GM23338 (cell line): ENCODE measurements at places on chromosomes 11 and 22.

GRCh38 chr22:20788627-20789344 is 14.9 kb downstream of the SERPIND1 start:
- H3K4me3 ChIP-seq, result no peak overlapping the region
- no peak overlapping the region for H3K27ac ChIP-seq
- H3K36me3 ChIP-seq, result no peaks in the 10 kb centered on the region
- H3K27me3 ChIP-seq, result no peaks in the 10 kb centered on the region

DNA sequence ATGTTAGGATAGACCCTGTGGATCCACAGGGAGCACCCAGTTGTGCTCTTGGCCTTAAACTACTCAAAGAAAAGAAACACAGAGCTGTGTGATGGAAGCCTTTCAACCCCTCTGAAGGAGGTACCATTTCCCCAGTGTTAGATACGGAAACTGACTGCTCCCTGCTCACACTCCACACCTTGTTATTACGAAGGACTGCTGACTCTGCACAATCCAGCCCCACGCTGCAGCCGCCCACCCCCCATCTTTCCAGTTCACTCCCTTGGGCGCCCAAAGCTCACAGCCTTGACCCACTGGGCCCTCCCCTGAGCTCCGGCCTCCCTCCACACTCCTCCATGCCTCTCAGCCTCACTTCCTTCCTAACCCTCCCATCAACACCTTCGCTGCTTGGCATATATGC is 75.5 kb downstream of the EFCAB6 start:
- H3K27ac ChIP-seq, result no peak overlapping the region
- no peak overlapping the region for H3K4me3 ChIP-seq
- peaks cover 12% of the 10 kb centered on the region for H3K4me1 ChIP-seq
- no peaks in the 10 kb centered on the region for H3K27me3 ChIP-seq

- H3K27me3 ChIP-seq, result peaks cover 45% of the 10 kb centered on the region
- peak; percentile 94 for DNase-seq
- no peak overlapping the region for H3K4me3 ChIP-seq
- H3K4me1 ChIP-seq, result peaks cover 15% of the 10 kb centered on the region
Observed at GRCh38 chr11:119144825-119145486, 3.9 kb upstream of the ABCG4 start.

DNA sequence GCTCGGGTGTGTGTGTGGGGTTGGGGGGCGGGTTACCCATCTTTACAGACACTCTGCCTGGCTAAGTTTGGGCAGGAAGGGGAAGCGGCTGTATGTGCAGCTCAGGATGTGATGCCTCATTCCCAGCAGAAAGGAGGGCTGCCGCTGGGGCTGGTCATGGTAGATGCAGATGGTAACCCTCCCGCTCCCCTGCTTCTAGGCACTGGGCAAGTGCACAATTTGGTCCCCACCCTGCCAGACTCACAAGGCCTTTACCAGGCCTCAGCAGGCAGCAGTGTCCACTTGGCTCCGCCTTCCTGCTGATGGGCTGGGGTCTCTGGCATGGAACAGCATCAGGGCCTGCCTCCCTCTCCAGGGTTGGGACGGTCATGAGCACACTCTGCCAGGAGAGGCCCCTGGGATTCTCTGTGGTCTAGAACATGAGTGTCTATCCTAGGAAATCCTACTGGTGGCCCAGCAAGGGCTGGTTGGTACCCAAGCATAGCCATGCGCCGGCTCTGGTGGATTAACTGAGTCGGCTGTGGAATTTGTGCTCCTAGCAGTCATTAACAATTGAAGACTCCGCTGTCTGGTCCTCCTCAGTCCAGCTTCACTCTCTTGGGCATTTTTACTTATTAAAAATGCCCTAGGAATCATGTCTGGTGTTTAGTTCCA is 4.2 kb downstream of the LMO1 start:
- DNase-seq, result no peak
- no peak overlapping the region for H3K4me3 ChIP-seq
- H3K4me1 ChIP-seq, result no peaks in the 10 kb centered on the region; the same call in 1 of the 2 replicates
- no peaks in the 10 kb centered on the region for H3K36me3 ChIP-seq
- H3K27me3 ChIP-seq, result peaks cover 53% of the 10 kb centered on the region
- H3K27ac ChIP-seq, result no peak overlapping the region

GRCh38 chr22:31944700-31945442 is 536 bp downstream of the YWHAH start:
- H3K27ac ChIP-seq, result peak overlapping the region; percentile 93
- no peaks in the 10 kb centered on the region for H3K27me3 ChIP-seq
- H3K4me1 ChIP-seq, result peaks cover 21% of the 10 kb centered on the region
- peak overlapping the region; percentile 100 for H3K4me3 ChIP-seq

DNA sequence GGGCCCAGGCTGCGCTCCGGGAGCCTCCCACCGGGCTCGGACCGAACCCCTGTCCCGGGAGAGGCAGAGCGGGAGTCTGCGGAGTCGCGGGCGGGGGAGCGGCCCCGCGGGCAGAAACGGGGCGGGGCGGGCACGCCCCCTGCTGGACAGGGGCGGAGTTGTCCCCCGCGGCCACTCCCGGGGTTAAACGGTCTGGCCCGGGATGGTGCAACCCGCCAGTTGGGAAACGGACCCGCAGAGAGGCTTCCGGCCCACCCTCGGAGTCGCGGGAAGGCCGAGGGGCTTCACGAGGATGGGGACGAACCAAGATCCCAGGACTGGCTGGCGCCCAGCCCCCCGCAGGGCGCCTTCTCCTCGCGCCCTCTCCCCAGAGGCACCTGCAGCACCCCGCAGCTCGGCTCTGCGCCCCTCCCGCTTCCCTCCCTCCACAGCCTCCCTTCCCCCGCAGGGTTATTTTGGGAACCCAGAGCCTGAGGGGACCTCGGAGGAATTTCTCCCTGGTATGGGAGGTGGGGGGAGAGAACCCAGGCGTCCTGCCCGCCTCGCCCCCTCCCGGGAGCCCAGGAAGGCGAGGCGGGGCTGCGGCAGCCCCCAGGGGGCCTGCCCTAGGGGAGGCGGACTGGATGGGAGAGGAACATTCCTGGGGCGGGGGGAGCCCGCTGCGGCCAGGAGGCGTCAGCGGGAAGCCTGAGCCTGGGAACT is 902 bp downstream of the RASGRP2 start:
- DNase-seq, result peak; percentile 70
- H3K4me3 ChIP-seq, result peak overlapping the region; percentile 84
- H3K27ac ChIP-seq, result no peak overlapping the region
- H3K36me3 ChIP-seq, result no peaks in the 10 kb centered on the region
- H3K4me1 ChIP-seq, result peaks cover 37% of the 10 kb centered on the region
- H3K27me3 ChIP-seq, result peaks cover 34% of the 10 kb centered on the region

DNA sequence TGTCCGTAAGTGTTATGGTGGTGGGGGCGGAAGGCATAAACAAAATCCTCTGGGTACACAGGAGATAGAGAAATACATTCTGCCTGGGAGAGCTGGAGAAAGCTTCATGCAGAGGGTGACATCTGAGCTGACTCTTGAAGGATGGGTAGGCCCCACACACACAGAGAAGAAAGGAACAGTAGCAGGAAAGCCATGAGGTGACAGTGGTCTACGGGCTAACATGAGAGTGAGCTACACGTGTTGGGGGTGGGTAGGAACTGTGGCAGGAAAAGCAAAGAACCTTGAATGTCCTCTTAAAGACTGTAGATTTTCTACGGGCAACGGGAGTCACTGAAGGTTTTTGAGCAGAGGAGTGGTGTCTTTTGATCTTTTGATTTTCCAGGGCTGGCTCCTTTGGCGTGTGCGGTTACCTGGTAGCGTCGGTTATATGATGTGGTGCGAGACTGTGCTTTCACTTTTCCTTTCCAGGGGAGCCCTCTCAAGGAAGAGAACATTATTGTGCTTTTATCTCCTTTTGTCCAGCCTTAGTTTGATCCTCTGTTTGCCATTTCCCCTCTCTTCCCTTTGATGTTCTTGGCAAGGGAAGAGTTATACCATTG is 39.7 kb downstream of the ADAMTS8 start:
- H3K4me3 ChIP-seq, result no peak overlapping the region
- no peak for DNase-seq
- peaks cover 13% of the 10 kb centered on the region; the same call in 1 of the 2 replicates for H3K4me1 ChIP-seq
- H3K27ac ChIP-seq, result no peak overlapping the region
- H3K27me3 ChIP-seq, result no peaks in the 10 kb centered on the region

GRCh38 chr11:33915526-33915925 is 23.6 kb upstream of the LMO2 start:
- DNase-seq, result no peak
- H3K36me3 ChIP-seq, result no peaks in the 10 kb centered on the region
- no peaks in the 10 kb centered on the region for H3K27me3 ChIP-seq
- H3K4me3 ChIP-seq, result no peak overlapping the region

DNA sequence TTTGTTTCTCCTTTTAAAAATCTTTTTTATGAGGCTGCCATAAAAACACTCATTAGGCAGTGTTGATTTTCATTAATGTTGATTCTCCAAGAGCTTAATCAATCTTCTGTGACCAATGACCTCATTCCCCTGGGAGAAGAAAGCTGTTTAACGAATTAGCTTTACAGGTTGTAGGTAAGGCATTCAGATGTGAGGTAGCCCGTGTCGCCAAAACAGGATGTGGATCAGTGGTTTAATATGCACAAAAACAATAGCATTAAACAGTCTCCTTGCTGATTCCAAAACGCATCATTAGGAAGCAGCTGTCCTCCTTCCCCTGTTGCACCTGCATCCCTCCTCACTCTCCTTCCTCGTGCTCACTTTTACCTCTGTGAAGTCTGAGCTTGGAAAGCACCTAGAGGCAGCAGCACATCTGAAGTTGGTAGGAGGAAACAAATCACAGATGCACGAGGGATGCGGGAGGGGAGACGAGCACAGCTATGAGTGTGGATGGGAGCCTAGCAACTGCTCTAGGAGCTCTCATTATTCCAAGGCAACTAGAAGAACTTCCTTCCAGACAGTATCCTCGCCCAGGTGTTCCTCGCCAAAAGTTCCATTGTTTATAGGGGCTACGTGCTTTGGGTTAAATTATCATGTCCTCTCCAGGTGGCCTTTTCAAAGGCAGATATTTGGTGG is 179.4 kb upstream of the SNX19 start:
- DNase-seq, result peak; percentile 3
- no peaks in the 10 kb centered on the region for H3K27me3 ChIP-seq
- no peaks in the 10 kb centered on the region for H3K36me3 ChIP-seq
- no peak overlapping the region for H3K27ac ChIP-seq
- peaks cover 8% of the 10 kb centered on the region; the same call in 1 of the 2 replicates for H3K4me1 ChIP-seq

DNA sequence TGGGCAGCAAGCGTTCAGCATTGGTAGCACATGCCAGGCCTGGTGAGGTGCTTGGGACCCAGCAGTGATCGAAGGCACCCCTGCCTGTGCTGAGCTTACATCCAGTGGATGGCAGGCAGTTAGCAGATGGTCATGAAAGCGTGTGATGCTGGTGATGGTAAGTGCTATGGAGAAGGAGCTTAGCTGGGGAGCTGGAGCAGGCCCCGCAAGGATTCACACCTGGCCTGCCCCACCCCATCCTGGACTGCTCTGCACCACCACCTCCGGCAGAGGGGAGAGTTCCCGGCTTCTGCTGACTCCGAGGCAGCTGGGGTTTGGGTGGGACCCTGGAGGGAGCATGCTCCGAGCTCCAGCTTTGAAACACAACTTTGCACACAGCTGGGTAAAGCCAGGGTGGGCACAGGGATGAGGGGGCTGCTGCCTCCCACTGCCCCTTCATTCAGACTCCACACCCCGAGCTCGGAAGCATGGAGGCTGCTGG is 16.2 kb downstream of the MPPED1 start:
- no peak overlapping the region for H3K4me3 ChIP-seq
- no peaks in the 10 kb centered on the region for H3K36me3 ChIP-seq
- H3K4me1 ChIP-seq, result no peaks in the 10 kb centered on the region
- H3K27me3 ChIP-seq, result no peaks in the 10 kb centered on the region

- peak; percentile 71 for DNase-seq
- peaks cover 14% of the 10 kb centered on the region; the same call in 1 of the 2 replicates for H3K4me1 ChIP-seq
- H3K27ac ChIP-seq, result no peak overlapping the region
- no peaks in the 10 kb centered on the region for H3K36me3 ChIP-seq
Observed at GRCh38 chr11:102810950-102811660, 13.1 kb upstream of the MMP1 start.

DNA sequence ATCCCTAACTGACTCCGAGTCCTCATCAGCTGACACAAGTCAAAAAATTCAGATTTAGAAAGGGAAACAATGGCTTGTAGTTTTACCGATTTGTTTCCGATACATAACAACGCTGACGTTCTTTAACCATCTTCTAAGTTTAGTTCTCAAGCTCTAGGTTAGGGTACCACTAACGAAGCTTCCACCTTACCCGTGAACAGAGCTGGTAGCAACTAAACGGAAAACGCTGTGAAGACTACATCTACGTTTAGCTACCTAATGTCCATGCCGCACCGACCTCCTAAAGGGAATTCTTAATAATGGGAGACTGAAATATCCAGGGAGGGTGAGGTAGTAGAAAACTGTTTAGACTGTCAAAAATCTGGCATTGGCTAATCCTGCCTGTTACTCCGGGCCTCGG is 1.0 kb downstream of the NUP98 start:
- H3K27ac ChIP-seq, result no peak overlapping the region
- H3K27me3 ChIP-seq, result no peaks in the 10 kb centered on the region
- peaks cover 12% of the 10 kb centered on the region; the same call in 1 of the 2 replicates for H3K4me1 ChIP-seq
- peak overlapping the region; percentile 89 for H3K4me3 ChIP-seq

DNA sequence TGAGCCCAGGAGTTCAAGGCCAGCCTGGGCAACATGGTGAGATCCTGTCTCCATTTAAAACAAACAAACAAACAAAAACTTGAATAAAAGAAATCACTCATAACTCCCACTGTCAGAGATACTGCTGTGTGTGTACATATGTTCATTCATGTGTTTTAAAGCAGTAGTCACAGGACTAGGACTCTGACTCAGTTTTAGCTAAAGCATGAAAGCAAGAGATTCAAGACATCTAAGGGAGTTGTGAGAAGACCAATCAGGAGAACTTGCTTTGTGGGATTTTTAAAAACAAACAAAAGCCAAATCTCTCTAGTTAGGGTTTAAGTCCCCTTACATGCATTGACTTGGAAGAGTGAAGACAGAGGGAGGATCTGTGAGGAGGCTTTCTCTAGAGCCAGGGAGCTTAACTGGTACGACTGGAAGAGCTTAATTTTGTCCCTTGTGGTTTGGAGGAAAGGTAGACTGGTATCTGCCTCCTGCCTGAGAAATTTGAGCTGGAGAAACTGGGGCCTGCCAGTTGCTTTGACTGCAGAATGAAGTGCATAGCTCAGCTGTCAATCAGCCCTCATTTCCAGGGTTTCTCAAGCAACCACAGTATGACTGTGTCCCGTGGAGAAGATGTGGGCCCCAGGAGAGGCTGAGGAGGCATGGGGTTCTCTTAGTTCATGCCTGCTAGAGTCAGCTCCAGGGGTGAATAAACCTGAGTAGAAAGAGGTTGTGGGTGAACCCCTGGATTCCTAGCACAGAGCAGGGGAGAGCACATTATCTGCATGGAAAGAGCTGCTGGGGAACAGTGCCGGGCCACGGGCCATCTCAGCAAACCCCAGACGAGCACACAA is 30.6 kb downstream of the EXPH5 start:
- no peaks in the 10 kb centered on the region for H3K4me1 ChIP-seq
- no peaks in the 10 kb centered on the region for H3K27me3 ChIP-seq
- no peaks in the 10 kb centered on the region for H3K36me3 ChIP-seq
- no peak overlapping the region for H3K27ac ChIP-seq
- no peak for DNase-seq
